Posterior vena cava (tissue), 2 donors: ENCODE measurements at places on chromosomes 1 and 21.

GRCh38 chr21:44454747-44455523, at the start of gene LRRC3:
LRRC3 (plus strand) TSS chr21:44455510; CDS start chr21:44456645, 1,135 bp downstream.
- DNase-seq, result peak; percentile 96

- no peak for DNase-seq
Observed at GRCh38 chr1:204384636-204385352, 25.1 kb upstream of the PLEKHA6 start.

DNA sequence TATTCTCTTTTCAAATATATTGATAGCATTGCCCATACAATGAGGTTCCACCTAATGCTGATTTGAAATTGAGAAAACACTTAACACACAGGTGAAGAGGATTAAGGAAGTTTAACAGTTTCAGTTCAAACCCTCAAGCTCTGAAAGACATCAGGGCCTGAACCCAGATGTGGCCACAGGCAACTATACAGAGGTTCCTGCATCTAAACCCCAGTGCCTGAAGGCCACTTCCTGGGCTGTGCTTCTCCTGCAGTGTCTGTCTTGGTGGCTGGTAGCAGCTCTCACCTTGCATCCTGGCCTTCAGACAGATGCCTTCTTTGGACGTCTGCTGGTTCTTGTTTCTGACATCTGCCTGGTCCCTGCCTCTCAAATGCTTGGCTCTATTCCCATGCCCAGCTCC, 25.1 kb upstream of the NGF start:
- no peak for DNase-seq

DNA sequence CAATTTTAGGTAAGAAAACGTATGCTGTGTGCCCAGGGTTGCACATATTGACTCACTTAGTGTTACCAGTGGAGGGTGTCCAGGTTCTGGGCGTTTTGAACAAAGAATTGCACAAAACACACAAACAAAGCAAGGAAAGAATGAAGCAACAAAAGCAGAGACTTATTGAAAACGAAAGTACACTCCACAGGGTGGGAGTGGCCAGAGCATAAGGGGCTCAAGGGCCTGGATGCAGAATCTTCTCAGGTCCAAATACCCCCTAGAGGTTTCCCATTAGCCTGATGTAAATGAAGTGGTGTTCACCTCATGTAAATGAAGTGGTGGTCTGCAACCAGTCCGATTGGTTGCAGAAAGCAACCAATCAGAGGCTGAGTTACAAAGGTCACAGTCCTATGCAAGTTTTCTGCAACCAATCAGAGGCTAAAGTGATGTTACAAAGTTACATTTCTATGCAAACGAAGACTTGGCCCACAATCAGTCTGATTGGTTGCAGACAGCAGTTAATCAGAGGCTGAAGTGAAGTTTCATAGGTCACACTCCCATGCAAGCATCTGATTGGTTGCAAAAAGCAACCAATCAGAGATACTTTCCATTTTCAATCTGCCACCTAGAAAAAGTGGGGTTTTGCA, 228.3 kb downstream of the ST6GALNAC3 start:
- no peak for DNase-seq

DNA sequence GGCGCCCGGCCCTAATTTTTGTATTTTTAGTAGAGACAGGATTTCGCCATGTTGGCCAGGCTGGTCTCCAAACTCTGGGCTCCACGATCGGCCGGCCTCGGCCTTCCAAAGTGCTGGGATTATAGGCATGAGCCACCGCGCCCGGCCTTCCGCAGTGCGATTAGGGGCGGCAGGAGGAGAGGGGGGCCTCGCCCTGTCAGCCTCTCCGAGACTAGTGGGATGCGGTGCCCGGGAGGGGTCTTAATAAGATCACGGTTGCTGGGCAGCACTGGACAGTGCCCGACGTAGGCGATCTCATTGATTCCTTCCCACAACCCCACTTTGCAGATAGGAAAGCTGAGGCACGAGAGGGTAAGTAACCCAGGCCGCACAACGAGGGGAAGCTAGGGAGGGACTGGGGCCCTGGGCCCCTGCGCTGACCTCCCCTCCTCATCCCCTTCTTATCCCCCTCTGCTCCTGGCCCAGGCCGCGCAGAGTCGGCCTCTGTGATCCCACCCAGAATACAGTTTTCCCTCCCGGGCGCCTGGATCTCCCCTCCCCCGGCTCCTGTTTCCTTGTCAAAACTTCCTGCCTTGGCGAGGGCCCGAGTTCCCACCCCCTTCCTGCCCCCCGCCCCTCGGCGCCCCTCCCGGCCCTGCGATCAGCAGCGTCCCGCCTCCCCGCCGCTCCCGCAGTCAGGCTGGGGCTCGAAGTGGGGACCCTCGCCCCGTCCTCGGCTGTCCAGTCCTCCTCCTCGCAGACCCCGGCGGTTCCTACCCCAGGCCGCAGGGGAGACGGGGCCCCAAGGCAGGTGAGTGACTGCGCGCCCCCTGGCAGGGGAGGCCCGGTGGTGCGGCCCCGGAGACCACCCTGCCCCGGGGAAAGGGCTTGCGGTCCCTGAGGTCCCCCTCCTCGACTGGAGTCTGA, at the start of gene PEAR1:
TSS of gene PEAR1 (plus strand) at position 671 of the 906 bp plus-strand sequence. CDS start 10,209 bp downstream, outside the sequence.
- no peak for DNase-seq

- no peak for DNase-seq
Observed at GRCh38 chr1:196152086-196152485, 456.2 kb downstream of the KCNT2 start.

DNA sequence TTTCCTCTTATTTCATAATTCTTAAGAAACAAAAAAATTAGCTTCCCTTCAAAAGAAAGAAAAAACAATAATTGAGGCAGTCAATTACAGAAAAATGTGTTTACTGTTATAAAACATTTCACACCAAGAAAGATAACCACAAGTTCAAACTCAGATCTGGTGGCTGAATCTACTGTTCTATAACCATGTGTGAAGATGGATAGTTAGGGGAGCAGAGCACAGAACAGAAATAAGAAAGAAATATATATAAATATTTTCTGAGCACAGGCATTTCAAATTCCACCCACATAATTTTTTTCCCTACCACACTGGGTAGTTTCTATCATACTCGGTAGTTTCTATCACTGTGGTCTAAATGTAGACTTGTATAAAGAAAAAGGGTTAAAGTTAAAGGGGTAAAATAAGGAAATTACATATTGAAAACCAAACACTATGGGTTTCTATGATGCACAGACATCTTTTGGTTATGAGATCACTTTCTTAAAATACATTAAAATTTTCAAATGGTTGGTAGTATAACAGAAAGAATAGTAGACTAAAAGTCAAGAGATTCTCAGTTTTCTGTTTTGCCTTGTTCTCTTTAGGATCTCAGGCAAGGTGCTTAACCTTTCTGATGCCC, 10.8 kb downstream of the LYST start:
- no peak for DNase-seq
